ENCODE measurements at places on chromosomes 6 and 20. TPM values are rescaled to one million over a fixed set of nuclear protein-coding genes. Genes with fewer than 3 reads are reported as not detected.

The OXT gene
- not detected for total RNA-seq

The KCNQ5 gene
- 15.7 TPM for total RNA-seq

The DCBLD1 gene
- 5.3 TPM for total RNA-seq

The PAK5 gene
- total RNA-seq, result not detected

The MBOAT1 gene
- 34.9 TPM for total RNA-seq

The ABHD16B gene
- total RNA-seq, result not detected

The C6orf141 gene
- total RNA-seq, result 0.55 TPM

The ERVFRD-1 gene
- total RNA-seq, result 0.07 TPM

The NFATC2 gene
- total RNA-seq, result 63.6 TPM

The TMC2 gene
- not detected for total RNA-seq

The HLA-DOA gene
- total RNA-seq, result 2.5 TPM

The CST2 gene
- not detected for total RNA-seq

The PAK1IP1 gene
- 16.1 TPM for total RNA-seq

The LPA gene
- not detected for total RNA-seq

The KCNS1 gene
- 0.05 TPM for total RNA-seq

The PLG gene
- 0.39 TPM for total RNA-seq

The WFDC10B gene
- total RNA-seq, result not detected

The PLTP gene
- 1.5 TPM for total RNA-seq

The TMEM170B gene
- 0.23 TPM for total RNA-seq

The MYLK4 gene
- 0.36 TPM for total RNA-seq

The CSE1L gene
- 92.7 TPM for total RNA-seq

The LYRM2 gene
- 31.0 TPM for total RNA-seq

The SLC26A8 gene
- total RNA-seq, result not detected

The STX11 gene
- 14.5 TPM for total RNA-seq

The MAPK13 gene
- total RNA-seq, result 18.7 TPM

The PTPRT gene
- not detected for total RNA-seq

The XRN2 gene
- total RNA-seq, result 69.5 TPM

The SSTR4 gene
- total RNA-seq, result not detected

The VSX1 gene
- total RNA-seq, result not detected

The TP53INP2 gene
- 2.1 TPM for total RNA-seq

The SLC13A3 gene
- total RNA-seq, result not detected

The PHACTR1 gene
- total RNA-seq, result 0.11 TPM

The MEI4 gene
- not detected for total RNA-seq

The ZDHHC14 gene
- total RNA-seq, result 6.8 TPM

The BPI gene
- total RNA-seq, result not detected

The LGSN gene
- total RNA-seq, result not detected

The LTV1 gene
- 31.7 TPM for total RNA-seq

The PRSS35 gene
- not detected for total RNA-seq

The PPP1R3D gene
- 6.3 TPM for total RNA-seq

The ZSCAN16 gene
- 5.4 TPM for total RNA-seq

The TNFRSF6B gene
- not detected for total RNA-seq

The KCNG1 gene
- total RNA-seq, result not detected

The HACE1 gene
- 13.1 TPM for total RNA-seq

The CEP57L1 gene
- total RNA-seq, result 21.9 TPM
